ENCODE measurements at places on chromosomes 16 and 17. TPM values are rescaled to one million over a fixed set of nuclear protein-coding genes. Genes with fewer than 3 reads are reported as not detected.

GRCh38 chr17:38656959-38657823 lies 17.6 kb downstream of the EPOP start:
- DNase-seq: no peak

- no peak for DNase-seq
These were observed 10.9 kb downstream of the ARHGEF15 start for GRCh38 chr17:8320990-8321389.

EME2 gene
- 32.2 TPM for total RNA-seq

DNA sequence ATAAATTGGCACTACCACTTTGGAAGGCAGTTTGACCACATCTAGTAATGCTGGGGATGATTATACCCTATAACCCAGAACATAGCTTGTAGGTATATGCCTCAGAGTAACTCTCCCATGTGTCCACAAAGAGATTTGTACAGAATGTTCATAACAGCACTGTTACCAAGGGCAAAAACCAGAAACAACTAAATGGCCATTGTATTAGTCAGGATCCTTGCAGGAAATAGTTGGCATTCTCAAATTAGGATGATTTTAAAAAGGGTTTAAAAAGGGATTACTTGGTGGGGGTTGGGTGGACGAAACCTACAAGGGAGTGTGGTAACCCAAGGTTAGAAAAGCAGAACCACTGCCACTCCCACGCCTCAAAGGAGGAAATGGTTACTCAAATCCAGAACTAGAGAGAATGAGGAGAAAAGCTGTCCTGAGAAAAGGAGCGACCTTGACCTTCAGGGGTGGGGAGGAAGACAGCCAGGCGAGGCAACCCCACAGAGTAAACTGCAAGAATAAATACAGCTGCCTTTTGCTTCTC lies 2.1 kb downstream of the CPPED1 start:
- DNase-seq: no peak

DNA sequence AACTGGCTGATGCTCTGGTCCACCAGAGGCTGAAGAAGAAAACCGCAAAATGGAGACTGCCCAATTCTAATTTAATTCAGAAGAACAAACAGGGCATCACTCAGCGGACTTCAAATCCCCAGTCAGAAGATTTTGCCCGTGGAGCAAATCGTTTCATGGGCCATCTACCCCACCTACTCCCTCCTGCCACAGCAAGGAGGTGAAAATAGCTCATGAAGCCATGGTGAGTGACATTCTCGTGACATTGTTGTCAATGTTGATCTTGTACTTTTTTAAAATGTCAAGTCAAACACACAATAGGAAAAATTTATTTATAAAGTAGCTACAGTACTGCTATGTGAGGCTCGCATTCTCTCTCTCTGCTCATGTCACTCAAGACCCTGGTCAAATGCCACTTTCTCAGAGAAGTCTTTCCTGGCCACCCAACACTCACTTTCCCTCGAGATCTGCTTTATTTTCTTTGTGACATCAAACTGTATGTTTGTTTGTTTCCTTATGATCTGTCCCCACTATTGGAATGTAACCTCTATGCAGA lies 31.3 kb upstream of the SOX9 start:
- DNase-seq: no peak

SPN gene
- 121 TPM for total RNA-seq

PRAC2 gene
- not detected for total RNA-seq

KRT27 gene
- total RNA-seq: not detected

GRCh38 chr16:17301593-17302135 lies 169.1 kb downstream of the XYLT1 start:
- DNase-seq: no peak

GRCh38 chr16:58498341-58499091 lies 1.4 kb upstream of the NDRG4 start:
- DNase-seq: no peak

ACSM5 gene
- total RNA-seq: not detected

CTRB1 gene
- total RNA-seq: not detected

DNA sequence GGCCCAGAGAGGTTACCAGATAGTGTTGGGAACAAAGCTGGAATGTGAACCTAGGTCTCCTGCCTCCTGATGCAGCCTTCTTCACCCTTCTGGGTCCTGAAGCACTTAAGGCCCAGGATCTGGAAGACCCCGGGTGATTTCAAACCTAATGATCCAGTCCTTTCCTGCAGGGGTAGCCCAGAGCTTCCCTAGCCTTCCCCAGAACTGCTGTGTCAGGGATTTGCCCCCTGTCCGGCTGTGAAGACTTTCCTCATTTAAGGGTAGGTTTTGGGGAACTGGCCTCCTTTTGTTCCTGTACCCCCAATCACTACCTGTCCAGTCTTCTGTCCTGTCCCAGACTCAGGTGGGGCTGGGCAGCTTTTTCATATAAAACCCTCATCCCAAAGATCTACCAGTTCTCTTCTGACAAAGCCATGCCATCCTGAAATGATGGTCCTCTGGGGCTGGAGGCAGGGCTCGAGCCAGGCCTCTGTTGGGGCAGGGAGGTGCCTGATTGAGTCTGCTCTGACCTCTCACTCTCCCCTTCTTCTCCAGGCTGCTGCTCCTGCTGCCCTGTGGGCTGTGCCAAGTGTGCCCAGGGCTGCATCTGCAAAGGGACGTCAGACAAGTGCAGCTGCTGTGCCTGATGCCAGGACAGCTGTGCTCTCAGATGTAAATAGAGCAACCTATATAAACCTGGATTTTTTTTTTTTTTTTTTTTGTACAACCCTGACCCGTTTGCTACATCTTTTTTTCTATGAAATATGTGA lies 1.3 kb downstream of the MT1X start:
- DNase-seq: no peak

DNA sequence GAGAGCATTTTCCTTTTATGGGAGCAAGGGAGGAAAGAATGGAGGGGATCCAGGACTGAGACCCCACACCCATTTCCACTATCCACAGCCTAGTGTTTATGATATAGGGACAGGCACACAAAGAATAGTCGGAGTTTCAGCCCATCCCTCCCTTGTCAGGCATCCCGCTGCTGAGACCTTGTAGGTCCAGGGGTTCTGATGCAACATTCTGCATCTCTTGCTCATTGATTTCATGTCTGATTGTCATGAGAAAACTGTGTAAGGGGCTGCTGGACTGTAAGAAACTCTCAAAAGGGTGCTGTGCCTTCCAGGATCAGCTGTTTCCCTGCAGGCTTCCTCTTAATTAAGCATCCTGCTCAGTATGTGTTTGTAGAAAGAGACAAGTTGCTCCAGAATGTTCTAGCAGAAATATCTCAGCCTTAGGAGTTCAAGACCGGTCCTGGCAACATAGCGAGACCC lies 5.3 kb upstream of the POLR3E start:
- no peak for DNase-seq

DNA sequence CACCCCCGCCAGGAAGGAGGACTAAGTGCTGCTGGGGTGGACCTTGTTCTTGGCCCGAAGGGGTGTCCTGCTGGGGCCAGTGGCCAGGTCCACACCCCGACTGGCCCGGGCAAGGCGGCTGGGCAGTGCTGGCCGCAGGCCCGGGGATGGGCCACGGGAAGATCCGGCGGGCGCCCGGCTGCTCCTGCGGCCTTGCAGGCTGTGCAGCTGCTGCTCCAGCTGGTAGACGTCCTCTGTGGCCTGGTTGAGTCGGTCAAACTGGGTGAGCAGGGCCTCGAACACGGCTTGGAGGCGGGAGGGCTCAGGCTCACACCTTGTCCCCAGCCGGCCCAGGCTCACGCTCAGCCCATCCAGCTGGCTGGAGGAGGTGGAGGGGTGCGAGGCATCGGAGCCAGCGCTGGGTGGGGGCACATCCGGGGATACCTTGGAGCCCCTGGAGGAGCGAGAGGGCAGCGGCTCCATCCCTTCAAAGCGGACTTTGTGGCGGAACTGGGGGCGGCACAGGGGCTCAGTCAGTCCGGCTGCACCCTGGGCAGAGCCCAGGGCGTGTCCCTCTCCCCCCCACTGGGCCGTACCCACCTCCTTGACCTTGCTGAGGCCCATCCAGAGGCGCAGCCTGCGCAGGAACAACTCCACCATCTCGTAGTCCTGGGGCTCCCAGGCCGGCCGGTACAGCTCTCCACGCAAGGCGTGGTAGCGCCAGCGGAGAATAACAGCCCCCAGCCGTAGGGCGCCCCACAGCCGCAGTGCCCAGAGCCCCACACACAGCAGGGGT lies 42.1 kb downstream of the TSC2 start:
- no peak for DNase-seq

NAGS gene
- 0.20 TPM for total RNA-seq

C16orf82 gene
- not detected for total RNA-seq

GRCh38 chr16:74448990-74449389 lies 27.7 kb upstream of the CLEC18B start:
- DNase-seq: no peak

GRCh38 chr17:43846963-43847371 lies at the start of gene CD300LG:
TSS of gene CD300LG (plus strand) at chr17:43847176. CDS start at chr17:43847217, 41 bp downstream.
- DNase-seq: no peak

GJC1 gene
- not detected for total RNA-seq

- no peak for DNase-seq
These were observed 1496.7 kb downstream of the CDH11 start for GRCh38 chr16:63625126-63625525.

DNA sequence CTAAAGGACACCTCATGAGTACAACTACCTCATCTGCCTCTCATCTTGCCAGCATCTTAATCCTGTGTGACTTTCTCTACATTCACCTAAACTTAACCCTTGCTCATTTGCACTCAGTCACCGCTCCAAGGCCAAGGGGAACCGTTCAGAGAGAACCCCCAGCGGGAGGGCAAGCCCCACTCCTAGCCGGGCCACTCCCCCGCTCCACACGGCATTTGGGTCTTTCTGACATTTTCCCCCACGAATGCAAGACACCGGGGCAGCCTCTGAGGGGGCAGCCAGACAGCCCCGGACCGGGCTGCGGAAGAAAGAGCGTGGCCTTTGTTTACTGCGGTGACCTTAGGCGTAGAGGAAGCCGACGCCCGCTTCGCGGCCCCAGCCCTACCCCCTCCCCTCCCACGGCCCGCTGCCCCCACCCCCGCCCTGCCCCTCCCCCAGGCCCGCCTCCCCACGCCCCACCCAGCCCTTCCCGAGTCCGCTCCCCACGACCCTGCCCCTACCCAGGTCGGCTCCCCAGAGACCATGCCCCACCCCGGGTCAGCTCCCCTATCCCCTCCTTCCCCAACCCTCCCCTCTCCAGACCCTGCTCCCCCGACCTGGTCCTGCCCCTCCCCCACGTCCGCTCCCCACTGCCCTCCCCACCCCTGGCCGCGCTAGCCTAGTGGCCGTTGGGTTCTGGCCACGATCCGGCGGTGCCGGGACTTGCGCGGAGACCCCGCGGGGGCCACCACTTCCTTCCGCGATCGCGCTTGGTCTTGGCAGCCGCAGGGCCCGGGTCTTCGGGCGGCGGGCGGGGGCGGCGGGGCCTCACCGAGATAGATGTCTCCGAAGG lies 789 bp downstream of the CSNK1D start:
- peak; percentile 54 for DNase-seq

RGS9 gene
- 3.1 TPM for total RNA-seq
